ENCODE measurements at places on chromosomes 2 and 18. TPM values are rescaled to one million over a fixed set of nuclear protein-coding genes. Genes with fewer than 3 reads are reported as not detected.

LOXL3 gene
- 1.5 TPM for total RNA-seq

DNA sequence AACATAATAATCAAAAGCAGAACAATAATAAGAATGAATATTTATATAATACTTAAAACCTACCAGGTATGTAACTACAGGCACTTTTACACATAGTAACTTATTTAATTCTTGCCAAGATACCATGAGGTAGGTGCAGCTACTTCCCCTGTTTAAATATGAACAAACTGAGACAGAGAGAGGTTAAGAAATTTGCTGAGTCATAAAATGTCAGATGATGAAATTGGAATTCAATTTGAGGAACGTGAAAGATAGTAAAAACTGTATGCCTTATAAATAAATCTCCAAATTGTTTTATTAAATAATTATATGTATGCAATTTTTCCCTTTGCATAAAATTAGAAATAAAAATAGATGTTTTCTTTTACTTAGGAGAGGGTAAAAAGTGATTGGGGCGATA lies 1103.3 kb upstream of the NRXN1 start:
- DNase-seq, result no peak

OTOS gene
- total RNA-seq, result not detected

TGOLN2 gene
- total RNA-seq, result 112 TPM

- no peak for DNase-seq
These were observed 126.3 kb downstream of the TPGS2 start for GRCh38 chr18:36702401-36703013.

DNA sequence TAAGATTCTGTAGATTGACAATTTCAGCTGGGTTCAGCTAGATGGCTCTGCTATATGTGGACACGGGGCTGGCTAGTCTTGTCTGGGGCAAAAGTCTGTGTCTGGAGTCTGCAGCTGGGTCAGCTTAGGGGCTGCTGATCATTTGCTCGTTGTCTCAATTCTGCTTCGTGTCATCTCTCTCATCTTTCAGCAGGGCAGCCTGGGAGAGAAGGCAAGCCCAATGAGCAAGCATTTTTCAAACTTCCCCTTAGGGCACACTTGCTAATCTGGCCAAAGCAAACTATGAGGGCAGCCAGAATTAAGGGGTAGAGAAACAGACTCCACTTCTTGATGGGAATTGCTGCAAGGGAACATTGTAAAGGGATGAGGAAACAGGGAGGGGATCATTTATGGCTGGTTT lies 462.6 kb downstream of the SLC4A3 start:
- no peak for DNase-seq

HOXD1 gene
- not detected for total RNA-seq

GRCh38 chr2:127419112-127419430 lies 844 bp downstream of the PROC start:
- no peak for DNase-seq

- DNase-seq, result no peak
These were observed 74.6 kb upstream of the FAM117B start for GRCh38 chr2:202560200-202560599.

GCKR gene
- total RNA-seq, result not detected

DNA sequence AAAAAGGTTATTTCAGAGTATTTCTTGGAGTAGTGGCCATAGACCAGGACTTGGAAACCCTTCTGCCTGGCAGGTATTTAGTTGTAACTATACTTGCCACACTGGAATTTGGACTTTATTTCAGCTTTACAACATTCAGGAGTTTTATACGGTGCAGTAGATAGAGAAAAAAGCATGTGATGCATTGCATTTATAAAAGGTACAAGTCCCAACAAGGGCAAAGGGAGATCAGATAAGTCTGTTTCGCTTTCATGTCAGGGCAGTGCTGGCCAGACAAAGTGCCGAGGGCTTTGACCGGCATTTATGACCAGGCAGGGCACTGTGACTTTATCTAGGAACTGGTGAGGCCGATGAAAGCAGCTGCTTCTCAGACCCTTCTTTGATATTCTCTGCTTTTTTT lies 145.4 kb downstream of the RTN4 start:
- no peak for DNase-seq

GRCh38 chr2:126317790-126318431 lies 338.0 kb upstream of the GYPC start:
- DNase-seq, result no peak

DNA sequence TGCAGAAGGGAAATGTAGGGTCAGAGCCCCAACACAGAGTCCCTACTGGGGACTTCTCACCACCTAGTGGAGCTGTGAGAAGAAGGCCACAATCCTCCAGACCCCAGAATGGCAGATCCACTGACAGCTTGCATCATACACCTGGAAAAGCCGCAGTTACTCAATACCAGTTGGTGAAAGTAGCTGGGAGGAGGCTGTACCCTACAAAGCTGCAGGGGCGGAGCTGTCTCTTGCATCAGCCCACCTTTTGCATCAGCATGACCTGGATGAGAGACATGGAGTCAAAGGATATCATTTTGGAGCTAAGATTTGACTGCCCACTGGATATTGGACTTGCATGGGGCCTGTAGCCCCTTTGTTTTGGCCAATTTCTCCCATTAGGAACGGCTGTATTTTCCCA lies 237.3 kb downstream of the CALCRL start:
- DNase-seq, result no peak

Measured in activated naive CD4-positive, alpha-beta T cell treated with anti-CD3 and anti-CD28 coated beads, Interleukin-2, amount 50 U/mL, for 72 hours (primary cell).